NCI-H187 (cell line): ENCODE measurements at places on chromosomes 6 and 20.

DNA sequence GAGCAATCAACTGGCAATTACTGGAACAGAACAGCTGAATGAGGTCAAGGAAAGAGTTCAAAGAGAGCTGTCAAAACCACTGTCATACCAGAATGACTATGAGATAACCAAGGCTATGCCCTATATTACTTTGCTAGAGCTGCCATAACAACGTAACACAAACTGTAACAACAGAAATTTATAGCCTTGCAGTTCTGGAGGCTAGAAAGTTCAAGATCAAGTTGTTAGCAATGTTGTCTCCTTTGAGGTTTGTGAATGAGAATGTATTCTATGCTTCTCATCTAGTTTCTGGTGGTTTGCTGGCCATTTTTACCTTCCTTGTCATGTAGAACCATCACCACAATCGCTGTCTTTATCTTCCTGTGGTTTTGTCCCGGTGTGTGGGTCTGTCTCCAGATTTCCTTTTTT lies 1323.0 kb upstream of the GJE1 start:
- DNase-seq, result no peak

DNA sequence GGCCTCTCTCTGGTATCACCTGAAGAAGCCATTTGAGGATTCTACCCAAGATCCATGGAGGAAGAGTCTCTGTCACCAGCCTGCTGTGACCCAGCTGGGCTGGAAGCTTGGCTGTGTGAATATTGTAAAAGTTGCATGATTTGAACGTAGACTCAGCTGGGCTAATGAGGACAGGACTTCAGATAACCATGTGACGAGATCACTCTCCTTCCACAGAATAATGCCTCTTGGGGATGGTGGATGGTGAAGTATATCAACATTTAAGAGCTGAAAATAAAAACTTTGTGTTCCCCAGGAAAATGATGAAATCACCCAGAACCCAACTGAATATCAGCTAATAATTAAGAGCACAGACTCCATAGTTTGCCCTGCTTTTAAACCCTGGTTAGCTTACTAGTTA lies 427.9 kb downstream of the CD83 start:
- DNase-seq, result no peak

GRCh38 chr6:157789297-157789696 lies 33.7 kb upstream of the SNX9 start:
- DNase-seq, result no peak

GRCh38 chr20:20824924-20825584 lies 112.6 kb upstream of the RALGAPA2 start:
- DNase-seq, result no peak

DNA sequence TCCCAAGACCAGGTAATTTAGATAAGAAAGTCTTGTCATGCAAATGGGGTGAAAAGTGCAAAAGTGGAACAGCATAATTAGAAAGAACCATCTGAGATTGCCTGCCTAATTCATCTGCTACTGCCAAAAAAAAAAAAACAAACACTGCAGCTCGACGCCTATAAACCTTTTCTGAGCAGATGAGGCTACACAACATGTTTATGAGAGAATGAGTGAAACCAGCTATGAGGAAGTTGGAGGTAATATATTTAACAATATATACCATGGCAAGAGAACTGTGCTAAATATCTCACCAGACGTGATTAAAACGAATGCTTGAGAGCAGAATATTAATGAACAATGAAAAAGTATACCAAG lies 50.0 kb downstream of the LAMA4 start:
- no peak for DNase-seq

DNA sequence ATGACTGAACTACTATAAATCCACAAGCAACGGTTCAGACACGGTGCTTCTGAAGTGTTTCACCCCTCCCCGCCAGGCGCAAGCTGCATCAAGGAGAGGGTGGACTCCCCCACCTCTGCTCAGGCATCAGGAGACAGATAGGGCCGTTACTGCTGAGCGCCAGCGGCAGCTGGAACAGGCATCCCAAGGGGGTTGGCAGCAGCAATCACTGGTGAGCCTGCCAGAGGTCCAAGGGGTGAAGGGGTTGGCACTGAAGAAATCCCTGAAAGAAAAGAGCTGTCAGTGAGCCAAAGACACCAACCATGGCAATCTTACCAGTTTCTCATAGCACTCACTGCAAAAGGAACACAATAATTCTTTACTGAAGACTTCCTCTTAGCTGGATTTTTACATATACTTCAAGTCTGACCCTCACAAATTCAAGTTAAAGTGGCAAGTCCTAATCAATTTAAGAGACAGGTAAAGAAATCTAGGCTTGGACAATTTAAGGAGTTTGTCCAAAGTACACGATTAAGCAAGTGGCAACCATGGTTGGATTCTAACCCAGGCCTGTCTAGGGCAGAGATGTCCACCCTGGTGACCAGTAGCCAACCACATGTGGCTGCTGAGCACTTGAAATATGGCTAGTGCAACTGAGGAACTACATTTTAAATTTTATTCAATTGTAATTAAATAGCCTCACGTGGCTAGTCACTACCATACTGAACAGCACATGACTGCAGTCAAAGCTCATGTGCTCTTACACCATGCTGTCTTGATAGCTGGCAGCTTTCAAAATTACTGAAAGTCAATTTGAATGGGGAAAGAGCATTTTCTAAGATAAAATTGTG lies 21.7 kb upstream of the TBC1D20 start:
- DNase-seq, result no peak

DNA sequence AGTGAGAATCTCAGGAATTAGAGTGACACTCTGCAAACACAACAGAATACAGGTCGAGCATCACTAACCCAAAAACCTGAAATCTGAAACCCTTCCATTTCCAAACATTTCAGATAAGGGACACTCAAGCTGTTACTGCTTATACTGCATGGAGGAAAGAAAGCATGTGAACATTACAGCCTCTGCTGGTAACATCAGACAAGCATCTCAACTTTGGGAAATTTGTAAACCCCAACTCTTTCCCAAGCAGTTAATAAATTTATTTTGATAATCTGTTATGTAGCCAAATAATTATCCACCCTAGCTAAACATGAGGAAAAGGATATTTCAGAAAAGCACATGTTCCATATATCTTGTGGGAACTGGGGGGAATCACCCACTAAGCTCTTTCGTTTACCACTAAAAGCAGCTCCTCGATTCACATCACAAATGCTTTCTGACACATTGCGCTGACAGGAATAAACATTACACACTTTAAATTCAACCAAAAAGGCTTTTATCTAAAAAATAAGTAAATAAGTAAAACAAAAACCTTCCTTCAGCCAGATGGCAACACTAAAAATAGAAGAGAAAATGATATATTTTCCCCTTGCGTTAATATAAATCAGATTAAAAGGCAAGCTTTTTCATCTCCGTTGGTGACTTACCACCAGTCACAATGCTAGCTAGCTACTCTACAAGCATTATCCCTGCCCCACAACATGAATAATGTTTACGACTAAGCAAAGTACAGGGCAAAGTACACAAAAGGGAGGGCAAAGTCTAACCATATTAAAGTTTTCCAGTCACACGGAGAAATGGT lies 120.8 kb downstream of the MAP7 start:
- DNase-seq, result no peak

DNA sequence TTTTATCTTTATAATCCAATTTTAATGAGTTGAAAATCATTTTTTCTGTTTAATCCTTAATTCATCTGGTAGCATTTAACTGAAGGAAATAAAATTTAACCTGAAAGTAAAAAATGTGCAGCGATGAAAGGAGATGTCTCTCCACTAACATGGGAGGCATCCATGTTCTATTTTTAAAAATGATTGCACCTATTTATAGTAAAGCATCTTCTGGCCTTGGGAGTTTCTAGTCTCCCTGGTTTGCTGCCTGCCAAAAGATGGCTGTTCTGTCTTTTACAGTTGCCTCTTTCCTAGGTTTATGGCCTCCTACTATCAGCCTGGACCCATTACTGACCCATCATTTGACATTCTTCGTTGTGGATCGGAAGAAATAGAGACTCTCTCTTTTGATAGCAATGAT lies 143.0 kb downstream of the B3GAT2 start:
- no peak for DNase-seq

DNA sequence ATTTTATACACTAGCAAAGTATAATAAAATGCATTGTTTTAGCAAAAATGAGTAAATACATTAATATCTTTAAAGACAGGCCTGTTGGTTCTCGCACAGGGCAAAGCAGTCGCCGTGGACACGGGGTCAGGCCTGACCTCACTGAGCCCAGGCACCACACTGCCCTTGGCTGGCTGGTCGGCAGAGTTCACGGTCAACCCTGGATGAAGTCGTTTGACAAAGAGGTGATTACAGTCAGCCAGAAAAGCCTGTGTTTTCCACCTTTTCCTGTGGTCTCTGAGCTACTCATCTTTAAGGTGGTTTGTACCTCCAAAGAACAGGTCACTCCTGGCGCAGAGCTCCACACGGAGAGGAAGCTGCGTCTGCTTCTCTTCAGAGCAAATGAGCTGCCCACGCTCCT lies 191.5 kb downstream of the DLL1 start:
- DNase-seq, result no peak

DNA sequence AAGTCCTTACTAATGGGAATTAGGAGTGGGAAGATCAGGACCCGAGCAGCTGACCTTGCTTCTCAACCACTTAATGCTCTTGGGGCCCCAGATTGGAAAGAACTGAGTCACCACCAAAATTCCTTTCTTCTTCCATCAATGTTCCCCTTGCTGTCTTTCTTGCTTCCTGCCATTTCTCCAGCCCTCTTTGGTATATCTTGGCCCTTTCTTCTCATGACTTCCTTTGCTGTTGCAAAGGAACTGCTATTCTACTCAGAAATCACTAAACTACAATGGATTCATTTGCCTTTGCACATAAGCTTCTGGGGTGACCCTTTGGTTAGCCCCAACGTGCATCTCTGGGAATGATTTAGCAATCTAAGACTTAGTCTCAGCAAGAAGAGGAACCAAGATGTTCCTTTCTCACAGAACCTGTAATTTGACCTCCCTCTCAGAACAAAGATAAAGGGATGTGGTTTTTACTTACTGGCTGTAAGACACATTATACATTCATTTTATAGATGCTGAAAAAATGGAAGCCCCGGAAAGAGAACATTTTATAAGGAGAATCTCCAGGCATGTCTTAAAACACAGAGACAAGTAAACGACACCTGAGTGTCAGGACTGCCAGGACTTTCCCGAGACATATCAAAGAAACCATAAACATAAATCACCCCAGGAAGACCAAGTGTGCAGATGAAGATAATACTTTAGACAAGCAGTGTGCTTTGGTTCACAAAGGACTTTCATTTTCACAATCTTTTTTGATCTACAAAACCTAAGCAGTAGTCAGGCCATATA lies 99.0 kb upstream of the TNFAIP3 start:
- DNase-seq, result no peak

- DNase-seq, result no peak
Observed at GRCh38 chr6:154822947-154823558, 89.8 kb downstream of the SCAF8 start.

DNA sequence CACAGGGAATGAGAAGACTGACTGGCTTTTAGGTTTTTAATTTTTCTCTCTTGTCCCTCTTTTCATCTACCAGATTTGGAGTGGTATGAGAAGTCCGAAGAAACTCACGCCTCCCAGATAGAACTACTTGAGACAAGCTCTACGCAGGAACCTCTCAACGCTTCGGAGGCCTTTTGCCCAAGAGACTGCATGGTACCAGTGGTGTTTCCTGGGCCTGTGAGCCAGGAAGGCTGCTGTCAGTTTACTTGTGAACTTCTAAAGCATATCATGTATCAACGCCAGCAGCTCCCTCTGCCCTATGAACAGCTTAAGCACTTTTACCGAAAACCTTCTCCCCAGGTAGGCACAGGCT lies 644 bp downstream of the MAD2L1BP start:
- DNase-seq, result no peak

GRCh38 chr20:33391722-33392415 lies 9.4 kb downstream of the CDK5RAP1 start:
- DNase-seq, result no peak
